ENCODE measurements at places on chromosomes 1 and 21. TPM values are rescaled to one million over a fixed set of nuclear protein-coding genes. Genes with fewer than 3 reads are reported as not detected.

Gene PDPN
- total RNA-seq: 7.4 TPM

Gene FCRL4
- total RNA-seq: not detected

Gene SLC19A2
- total RNA-seq: 8.9 TPM

Gene C8B
- not detected for total RNA-seq

Gene RPL11
- total RNA-seq: 1,412 TPM

Gene TRAF5
- total RNA-seq: 12.1 TPM

Gene RER1
- 76.1 TPM for total RNA-seq

Gene IGSF5
- total RNA-seq: not detected

Measured in fibroblast of lung (primary cell).